ENCODE measurements at places on chromosomes 7 and 10.

GRCh38 chr7:92137557-92137956, 3.3 kb upstream of the CYP51A1 start:
- no peak for DNase-seq

GRCh38 chr10:36256166-36256565, 614.1 kb upstream of the FZD8 start:
- no peak for DNase-seq

GRCh38 chr7:34747867-34748727, 90.1 kb downstream of the NPSR1 start:
- DNase-seq: no peak

- DNase-seq: no peak
Measured at GRCh38 chr7:27965650-27966049, 214.9 kb downstream of the JAZF1 start.

DNA sequence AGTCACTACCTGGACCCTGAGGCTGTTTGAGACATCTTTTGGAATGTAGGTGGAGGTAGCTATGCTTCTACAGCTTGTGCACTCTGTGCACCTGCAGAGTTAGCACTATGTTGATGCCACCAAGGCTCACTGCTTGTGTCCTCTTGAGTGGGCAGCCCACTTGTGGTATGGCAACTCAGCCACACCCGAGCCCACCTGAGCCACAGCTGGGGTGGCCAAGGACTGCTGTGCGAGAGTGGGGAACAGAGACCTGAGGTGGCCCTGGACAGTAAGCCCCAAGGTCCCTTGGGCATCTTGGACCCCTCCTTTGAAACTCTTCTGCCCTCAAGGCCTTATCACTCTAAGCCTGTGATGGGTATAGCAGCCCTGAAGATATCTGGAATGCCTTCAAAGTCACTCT, 25.7 kb downstream of the MYO1G start:
- DNase-seq: no peak

GRCh38 chr7:138212314-138212713, 136.1 kb downstream of the AKR1D1 start:
- DNase-seq: no peak

GRCh38 chr10:34198953-34199352, 616.1 kb downstream of the PARD3 start:
- DNase-seq: no peak

DNA sequence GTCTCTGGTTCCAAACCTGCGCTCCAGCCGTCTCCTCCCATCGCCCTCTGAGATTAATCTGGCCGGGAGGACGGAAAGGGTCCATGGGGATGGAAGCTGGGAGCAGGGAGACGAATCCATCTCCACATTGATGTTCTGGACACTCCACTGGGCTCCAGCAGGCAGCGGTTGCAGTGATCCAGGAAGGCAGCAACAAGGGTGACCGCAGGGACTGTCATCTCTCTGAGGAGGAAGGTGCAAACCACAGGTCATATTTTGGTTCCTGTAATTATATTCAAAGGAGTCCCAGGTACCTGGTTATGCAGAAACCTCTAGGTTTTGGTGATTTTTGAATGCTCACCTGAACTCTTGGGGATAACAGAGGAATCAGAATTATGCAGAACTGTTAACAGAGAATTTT, 54.8 kb downstream of the EVX1 start:
- no peak for DNase-seq

GRCh38 chr10:5071411-5072198, 22.6 kb upstream of the AKR1C3 start:
- no peak for DNase-seq

GRCh38 chr7:2478399-2478785, 2.2 kb upstream of the GRIFIN start:
- no peak for DNase-seq

DNA sequence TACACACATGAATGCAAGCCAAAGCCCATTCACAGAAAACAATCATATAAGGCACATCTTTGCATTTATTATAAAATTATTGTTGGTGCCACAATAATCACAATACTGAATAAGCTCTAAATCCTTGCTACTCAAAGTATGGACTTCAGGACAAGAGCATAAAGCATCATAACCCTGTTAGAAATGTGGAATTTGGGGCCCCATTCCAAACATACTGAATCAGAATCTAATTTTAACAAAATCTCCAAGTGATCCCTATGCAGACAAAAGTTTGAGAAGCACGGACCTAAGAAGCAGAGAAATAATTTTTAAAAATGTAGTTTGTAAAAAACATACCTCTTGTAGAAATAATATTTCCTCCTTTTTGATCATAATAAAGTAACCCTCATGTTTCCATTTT, 199.2 kb downstream of the IMMP2L start:
- no peak for DNase-seq

DNA sequence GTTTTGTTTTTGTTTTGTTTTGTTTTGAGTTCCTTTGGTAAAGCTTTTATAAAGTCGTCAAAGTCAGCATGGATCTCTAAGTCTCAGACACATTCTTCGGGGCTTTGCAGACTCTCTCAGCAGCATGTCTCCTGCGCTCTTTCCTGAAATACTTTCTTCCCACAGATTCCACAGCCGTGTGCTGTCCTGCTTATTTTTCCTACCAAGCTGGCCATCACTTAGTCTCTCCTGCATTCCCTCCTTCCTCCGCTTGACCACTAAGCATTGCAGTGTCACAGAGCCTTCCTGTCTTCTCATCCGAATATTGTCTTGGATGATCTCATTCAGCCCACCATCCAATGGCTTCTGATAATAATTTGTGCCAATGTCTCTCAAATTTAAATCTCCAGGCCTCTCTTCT, 434.3 kb upstream of the C7orf33 start:
- DNase-seq: no peak

DNA sequence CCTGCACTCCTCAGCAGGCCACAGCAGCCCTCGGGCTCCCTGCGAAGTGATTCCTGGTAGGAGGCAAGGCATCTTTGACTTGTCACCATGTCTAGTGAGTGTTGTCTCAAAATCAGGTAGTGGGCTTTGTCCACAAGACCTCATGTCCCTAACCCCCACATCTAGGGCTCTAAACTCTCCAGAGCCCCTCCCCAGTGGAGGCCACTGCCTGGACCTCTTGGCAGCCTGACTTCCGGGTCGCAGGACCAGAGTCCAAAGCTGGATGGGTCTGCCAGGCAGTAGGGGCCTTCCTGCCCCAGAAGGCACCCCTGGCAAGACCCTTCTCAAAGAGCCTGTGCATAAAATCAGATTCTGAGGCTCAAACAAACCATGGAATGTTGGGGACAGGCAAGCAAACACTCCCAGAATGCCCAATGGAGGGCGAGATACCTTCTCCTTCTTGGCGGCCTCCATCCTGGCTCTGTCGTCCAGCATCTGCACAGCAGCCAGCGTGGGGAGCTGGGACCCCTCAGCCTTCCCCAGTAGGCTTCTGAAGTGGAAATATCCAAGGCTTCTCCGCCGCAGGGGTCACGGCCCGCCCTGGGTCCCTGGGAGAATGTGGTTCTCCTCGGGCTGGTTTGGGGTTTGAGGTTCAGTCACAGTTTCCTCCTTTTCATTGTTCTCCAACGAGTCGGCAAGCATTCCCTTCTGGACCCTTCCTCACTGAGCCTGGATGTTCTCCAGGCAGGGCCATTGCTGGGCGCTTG, 586 bp downstream of the GCK start:
- DNase-seq: no peak

DNA sequence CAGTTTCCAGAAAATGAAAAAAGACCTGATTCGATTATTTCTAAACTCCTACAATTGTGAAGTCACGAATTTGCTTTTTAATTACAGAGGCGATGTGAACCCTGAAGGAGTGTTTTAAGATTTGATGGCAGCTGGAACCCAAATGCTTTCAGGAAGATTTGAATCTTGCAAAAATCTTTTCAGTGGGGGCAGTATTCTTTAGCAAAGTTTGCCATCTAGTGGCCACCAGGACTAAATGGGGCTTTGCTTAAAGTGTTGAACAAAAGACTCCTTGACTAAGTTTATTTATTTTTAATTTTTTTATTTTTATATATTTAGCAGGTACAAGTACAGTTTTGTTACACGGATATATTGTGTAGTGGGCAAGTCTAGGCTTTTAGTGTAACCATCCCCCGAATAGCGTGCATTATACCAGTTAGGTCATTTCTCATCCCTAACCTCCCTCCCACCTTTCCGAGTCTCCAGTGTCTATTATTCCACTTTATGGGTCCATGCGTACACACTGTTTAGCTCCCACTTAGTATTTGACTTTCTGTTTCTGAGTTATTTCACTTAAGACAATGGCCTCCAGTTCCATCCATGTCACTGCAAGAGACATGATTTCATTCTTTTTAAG, 98.8 kb downstream of the CACNB2 start:
- DNase-seq: no peak
